ENCODE measurements at places on chromosomes 2 and 18. TPM values are rescaled to one million over a fixed set of nuclear protein-coding genes. Genes with fewer than 3 reads are reported as not detected.
A peak's percentile ranks its signal among the peaks of the same experiment; 100 is the strongest.

DNA sequence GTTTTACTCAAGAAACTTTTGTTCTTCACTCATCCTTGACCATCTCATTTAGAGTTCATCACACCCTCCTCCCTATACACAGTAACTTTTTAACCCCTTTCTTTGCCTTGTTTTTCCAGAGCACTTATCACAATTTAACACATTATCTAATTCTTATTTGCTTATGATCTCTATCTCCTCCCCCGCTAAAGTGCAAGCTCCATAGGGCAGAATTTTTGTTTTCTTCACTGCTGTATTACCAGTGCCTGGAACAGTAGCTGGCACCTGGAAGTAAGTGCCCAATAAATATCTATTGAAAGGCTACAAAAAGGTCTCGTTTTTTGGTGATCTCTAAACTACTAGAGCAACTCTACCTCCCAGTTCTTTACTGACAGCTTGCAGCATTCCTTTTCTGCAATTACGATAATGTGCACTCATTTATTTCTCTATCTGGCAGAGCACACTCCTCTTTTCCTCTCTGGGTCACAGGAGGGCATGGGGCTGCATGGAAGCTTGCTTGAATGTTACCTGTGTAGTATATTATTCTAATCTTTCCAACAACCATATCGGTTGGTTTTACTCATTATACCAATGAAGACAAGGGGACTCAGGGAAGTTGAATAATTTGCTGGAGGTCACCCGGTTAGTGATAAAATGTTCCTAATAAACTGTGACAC lies 57.4 kb upstream of the CHST9 start:
- H3K27me3 ChIP-seq: no peaks in the 10 kb centered on the region
- no peaks in the 10 kb centered on the region for H3K4me1 ChIP-seq
- no peak for DNase-seq
- no peak overlapping the region for H3K27ac ChIP-seq
- no peak overlapping the region for H3K4me3 ChIP-seq

DNA sequence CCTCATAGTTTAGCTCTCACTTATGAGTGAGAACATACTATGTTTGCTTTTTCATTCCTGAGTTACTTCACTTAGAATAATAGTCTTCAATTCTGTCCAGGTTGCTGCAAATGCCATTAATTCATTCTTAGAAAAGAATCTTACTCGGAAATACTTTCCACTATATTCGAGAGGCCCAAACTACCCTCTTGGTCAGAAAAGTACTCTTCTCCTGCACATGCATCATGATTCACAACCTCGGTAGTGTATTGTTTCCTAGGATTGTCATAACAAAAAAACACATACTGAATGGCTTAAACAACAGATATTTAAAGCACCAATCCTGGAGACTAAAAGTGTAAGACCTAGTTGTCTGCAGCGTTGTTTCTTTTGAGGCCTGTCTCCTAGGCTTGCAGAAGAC lies 364.0 kb upstream of the SLC14A2 start:
- H3K4me3 ChIP-seq: no peak overlapping the region
- peaks cover 32% of the 10 kb centered on the region for H3K4me1 ChIP-seq
- no peak for DNase-seq
- H3K27ac ChIP-seq: no peak overlapping the region

- H3K27me3 ChIP-seq: peaks cover 3% of the 10 kb centered on the region
- H3K4me3 ChIP-seq: no peak overlapping the region
- no peak for DNase-seq
- H3K4me1 ChIP-seq: no peaks in the 10 kb centered on the region
Measured at GRCh38 chr2:43616967-43617680, 19.9 kb upstream of the PLEKHH2 start.

GRCh38 chr18:74380916-74381315 lies 65.3 kb downstream of the C18orf63 start:
- H3K27ac ChIP-seq: no peak overlapping the region
- H3K4me3 ChIP-seq: no peak overlapping the region

DNA sequence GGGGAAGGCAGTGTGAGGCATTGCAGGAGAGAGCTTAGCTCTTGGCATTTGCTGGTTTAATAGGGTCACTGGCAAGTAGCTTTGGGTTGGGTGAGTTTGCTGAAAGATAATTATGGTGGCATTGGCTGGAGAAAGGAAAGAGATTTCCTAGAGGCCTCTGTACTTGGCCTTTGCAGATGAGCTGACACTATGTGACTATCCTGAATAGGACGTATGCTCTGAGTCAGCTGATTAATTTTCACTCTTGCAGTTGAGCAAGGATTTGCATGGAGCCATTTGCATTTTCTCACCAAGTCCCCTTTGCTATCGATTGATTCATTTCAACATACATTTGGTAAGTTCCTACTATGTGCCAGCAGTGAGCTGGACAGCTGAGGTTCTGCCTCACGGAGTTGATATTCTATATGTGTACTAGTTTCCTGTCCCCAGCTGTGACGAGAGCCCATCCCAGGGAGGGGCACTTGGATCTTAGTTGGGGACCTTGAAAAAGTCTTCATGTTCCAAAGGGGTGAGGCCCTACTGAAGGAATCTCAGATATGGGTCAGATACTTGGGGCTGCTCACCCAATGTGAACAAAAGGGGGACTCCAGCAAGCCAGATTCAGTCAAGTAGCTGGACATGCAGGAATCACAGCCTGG lies 245.7 kb downstream of the LOXHD1 start:
- H3K27me3 ChIP-seq: no peaks in the 10 kb centered on the region
- H3K4me1 ChIP-seq: peaks cover 18% of the 10 kb centered on the region
- no peak overlapping the region for H3K4me3 ChIP-seq
- no peak overlapping the region for H3K27ac ChIP-seq
- no peak for DNase-seq

GRCh38 chr2:48341551-48342133 lies 188.3 kb upstream of the STON1 start:
- H3K36me3 ChIP-seq: no peaks in the 10 kb centered on the region
- H3K27me3 ChIP-seq: no peaks in the 10 kb centered on the region
- DNase-seq: no peak
- peaks cover 13% of the 10 kb centered on the region for H3K4me1 ChIP-seq
- no peak overlapping the region for H3K4me3 ChIP-seq

DNA sequence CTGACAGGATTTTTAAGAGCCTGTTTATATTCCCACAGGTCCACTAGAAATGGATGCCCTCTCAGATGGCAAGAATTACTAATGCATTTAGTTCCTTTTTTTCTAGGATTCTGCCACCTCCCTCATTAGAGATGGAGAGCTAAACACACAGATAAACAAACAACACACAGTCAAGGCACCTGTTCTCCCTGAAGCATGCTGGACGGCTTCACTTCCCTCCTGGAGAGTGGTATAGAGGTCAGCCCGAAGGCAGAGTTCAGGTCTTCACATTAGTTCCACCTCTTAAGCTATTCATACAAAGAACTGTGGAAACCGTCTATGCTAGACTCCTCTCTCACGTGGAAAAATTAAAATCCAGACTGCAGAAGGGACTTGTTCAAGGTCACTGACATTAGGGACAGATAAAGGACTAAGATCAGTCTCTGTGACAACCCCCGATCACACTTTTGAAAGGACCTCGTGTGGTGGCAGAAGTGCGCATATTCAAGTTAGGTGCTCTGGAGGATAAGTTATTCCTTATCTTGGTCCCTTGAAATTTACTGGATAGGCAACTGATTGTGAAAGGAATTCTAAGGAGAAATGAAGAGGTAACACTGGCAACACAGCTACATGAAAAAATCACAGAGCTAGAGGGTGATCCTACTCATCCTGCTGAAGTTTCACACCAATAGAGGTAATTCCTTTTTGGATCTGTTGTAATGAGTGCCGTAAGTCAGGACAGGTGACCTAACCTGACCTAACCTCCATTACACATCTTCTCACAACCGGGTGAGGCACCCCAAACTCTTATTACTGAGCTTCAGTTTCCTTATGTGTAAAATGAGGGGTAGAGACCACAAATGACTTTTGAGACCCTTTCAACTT lies 75.1 kb downstream of the SPRED2 start:
- H3K4me1 ChIP-seq: peaks cover 14% of the 10 kb centered on the region
- no peak overlapping the region for H3K4me3 ChIP-seq
- H3K27me3 ChIP-seq: no peaks in the 10 kb centered on the region
- H3K27ac ChIP-seq: no peak overlapping the region

DNA sequence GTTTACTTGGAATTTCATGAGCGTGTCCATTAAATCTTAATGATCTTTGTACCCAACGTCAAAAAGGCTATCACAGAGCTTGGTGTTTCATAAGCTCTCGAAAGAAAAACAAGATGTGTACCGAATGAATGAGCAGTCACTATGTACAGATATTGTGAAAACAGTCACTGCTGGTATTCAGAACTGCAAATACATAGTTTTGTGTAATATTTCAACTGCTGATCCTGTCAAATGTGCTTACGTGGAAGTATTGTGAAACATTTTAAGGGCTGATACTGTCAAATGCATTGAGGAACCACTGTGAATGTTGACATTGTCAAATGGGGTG lies 184.2 kb upstream of the KLHL29 start:
- no peaks in the 10 kb centered on the region for H3K4me1 ChIP-seq
- H3K36me3 ChIP-seq: no peaks in the 10 kb centered on the region
- DNase-seq: no peak
- no peak overlapping the region for H3K4me3 ChIP-seq

GRCh38 chr2:192669505-192670091 lies 474.9 kb upstream of the TMEFF2 start:
- no peak overlapping the region for H3K27ac ChIP-seq
- no peak for DNase-seq
- H3K4me1 ChIP-seq: no peaks in the 10 kb centered on the region
- H3K36me3 ChIP-seq: no peaks in the 10 kb centered on the region
- no peak overlapping the region for H3K4me3 ChIP-seq

DNA sequence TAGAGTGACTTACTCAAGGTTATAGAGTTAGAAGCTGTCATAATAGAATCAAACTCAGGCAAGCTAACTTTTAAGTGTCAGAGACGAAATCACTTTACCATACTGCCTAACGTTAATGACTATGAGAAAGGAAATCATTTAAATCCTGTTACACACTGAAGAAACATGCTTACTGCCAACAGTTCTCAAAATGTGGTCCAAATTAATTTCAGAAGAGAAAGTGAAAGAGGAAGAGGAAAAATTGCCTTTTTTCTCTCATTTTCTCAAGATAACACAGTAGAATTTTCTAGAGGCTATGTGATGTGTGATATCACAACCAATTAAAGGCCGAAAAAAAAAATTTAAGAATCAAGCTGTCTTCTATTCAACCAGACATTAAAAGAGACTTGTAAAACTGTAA lies 1362.7 kb upstream of the CHAC2 start:
- H3K36me3 ChIP-seq: no peaks in the 10 kb centered on the region
- DNase-seq: no peak
- H3K27ac ChIP-seq: no peak overlapping the region
- no peaks in the 10 kb centered on the region for H3K4me1 ChIP-seq
- no peak overlapping the region for H3K4me3 ChIP-seq
- H3K27me3 ChIP-seq: no peaks in the 10 kb centered on the region

GRCh38 chr2:125455110-125455509 lies 1200.8 kb upstream of the GYPC start:
- H3K4me1 ChIP-seq: no peaks in the 10 kb centered on the region
- no peak overlapping the region for H3K4me3 ChIP-seq
- H3K27me3 ChIP-seq: no peaks in the 10 kb centered on the region
- H3K27ac ChIP-seq: no peak overlapping the region
- no peaks in the 10 kb centered on the region for H3K36me3 ChIP-seq

DNA sequence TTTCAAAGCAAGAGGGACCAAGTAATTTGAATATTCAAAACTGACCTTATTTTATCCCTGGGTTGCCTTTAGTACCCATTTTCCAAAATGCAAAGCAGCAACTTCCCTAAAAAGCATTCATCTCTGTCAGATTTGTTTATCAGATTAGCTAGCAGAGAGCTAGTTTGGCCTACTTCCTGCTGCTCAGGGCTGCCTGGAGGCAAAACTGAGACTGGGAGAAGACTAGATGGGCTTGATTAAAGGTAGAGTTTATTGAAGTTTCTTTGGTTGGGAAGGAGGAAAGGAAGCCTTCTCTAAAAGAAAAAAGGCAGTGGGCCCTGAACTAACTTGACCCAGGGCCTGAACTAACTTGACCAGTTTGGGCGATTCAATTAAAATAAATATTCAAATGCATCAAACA lies 426.1 kb upstream of the FAM98A start:
- H3K4me3 ChIP-seq: no peak overlapping the region
- H3K4me1 ChIP-seq: no peaks in the 10 kb centered on the region
- H3K36me3 ChIP-seq: no peaks in the 10 kb centered on the region
- no peaks in the 10 kb centered on the region for H3K27me3 ChIP-seq

GRCh38 chr2:75098856-75099255 lies 100.5 kb downstream of the TACR1 start:
- peaks cover 4% of the 10 kb centered on the region for H3K4me1 ChIP-seq
- H3K36me3 ChIP-seq: no peaks in the 10 kb centered on the region
- H3K27ac ChIP-seq: no peak overlapping the region
- H3K4me3 ChIP-seq: no peak overlapping the region

DNA sequence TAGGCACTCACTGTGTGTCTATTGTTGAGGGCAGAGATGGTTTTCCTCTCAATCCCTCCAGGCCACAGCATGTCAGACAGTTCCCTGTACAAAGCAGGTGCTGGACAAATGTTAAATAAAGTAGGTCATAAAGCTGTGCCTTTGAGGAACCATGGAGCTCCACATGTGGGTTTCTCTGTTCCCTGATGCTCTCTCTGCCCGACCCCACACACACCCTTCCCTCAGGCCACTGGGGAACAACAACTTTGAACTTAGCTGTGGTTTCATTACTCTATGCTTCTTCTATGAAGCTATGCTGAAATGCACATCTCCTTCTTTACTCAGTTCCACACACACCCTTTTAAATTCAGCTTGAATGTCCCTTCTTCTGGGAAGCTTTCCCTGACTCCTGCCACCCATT lies 415.3 kb downstream of the HRH4 start:
- H3K4me3 ChIP-seq: no peak overlapping the region
- H3K36me3 ChIP-seq: no peaks in the 10 kb centered on the region
- H3K4me1 ChIP-seq: no peaks in the 10 kb centered on the region
- peaks cover 6% of the 10 kb centered on the region for H3K27me3 ChIP-seq
- no peak overlapping the region for H3K27ac ChIP-seq

The SMYD1 gene
- not detected for polyA plus RNA-seq

The TMEM37 gene
- 89.9 TPM for polyA plus RNA-seq

DNA sequence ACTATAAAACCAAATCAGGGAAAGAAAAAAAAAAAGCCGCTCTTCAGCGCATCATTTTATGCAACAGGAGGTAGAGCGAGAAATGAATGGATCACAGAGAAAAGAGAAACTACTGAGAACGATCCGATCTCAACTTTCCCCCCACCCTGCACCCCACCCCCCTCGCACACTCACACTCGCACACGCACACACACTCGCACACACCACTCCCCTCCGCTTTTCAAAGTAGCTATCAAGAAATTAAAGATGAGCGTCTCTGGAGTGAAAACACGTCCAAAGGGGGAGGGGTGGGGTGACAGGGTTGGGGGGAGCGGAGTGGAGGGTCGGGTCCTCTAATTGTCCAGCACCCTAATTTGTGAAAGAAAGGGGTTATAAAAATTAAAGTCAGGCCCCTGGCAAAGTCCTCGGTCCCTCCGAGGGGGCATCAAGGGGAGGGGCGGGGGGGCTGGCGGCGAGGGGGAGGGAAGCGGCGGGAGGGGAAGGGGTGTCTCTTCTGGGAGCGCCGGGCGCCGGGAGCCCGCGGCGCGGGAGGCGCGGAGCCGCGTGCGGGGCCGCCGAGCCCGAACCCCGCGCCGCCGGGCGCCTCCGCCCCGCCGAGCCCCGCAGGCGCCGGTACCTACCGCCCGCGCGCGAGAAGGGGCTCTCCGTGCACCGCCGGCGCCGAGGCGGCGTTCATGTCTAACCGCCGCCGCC lies 428 bp downstream of the TCF4 start:
- peak overlapping the region; percentile 83 for H3K27ac ChIP-seq
- peak overlapping the region; percentile 70 for H3K4me3 ChIP-seq
- H3K36me3 ChIP-seq: no peaks in the 10 kb centered on the region
- no peaks in the 10 kb centered on the region for H3K27me3 ChIP-seq
- H3K4me1 ChIP-seq: peaks cover 6% of the 10 kb centered on the region

- H3K36me3 ChIP-seq: no peaks in the 10 kb centered on the region
- peak overlapping the region; percentile 99 for H3K27ac ChIP-seq
- peaks cover 13% of the 10 kb centered on the region for H3K4me1 ChIP-seq
- H3K4me3 ChIP-seq: peak overlapping the region; percentile 82
Measured at GRCh38 chr18:79988071-79988450, 302 bp downstream of the TXNL4A start.
